ENCODE measurements at places on chromosomes 3 and 15. TPM values are rescaled to one million over a fixed set of nuclear protein-coding genes. Genes with fewer than 3 reads are reported as not detected.

DNA sequence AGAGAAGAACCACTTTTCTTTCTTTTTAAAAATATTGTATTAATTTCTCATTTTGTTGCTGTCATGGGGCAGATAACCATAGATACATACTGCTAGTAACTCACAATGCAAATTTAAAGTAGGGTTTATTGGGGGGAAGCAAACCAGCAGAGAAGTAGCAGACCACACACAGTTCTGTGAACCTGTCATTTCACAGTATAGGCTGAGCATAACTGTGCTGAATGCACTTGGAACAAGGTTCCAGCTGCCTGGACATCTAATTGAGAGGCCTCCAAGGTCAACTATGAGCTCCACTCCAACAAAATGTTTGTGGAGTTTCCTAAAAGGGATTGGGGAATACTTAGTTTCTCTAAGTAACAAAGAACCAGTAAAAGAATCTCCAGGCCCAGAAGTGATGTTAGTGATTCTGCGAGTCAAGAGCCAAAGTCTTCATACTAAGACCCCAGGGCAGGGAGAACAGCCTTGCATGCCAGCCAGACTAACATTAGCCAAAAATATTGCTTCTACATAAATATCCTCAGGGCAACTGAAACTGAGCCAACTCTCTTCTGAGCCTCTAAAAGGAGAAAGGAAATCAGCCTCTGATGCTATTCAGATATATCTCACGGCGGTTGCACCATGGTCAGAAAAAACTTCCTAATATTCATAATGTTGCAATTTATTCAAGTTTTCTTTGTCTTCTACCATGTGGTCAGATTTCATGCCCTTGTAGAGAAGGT, 856.4 kb upstream of the ALCAM start:
- no peak overlapping the region for H3K4me3 ChIP-seq
- no peaks in the 10 kb centered on the region for H3K27me3 ChIP-seq
- no peaks in the 10 kb centered on the region for H3K36me3 ChIP-seq
- no peaks in the 10 kb centered on the region for H3K4me1 ChIP-seq
- DNase-seq = no peak
- H3K27ac ChIP-seq = no peak overlapping the region

Gene CLDN18
- not detected for total RNA-seq

Gene RYR3
- not detected for total RNA-seq

Gene FMN1
- total RNA-seq = 0.39 TPM
